Uterus (tissue), 4 donors: ENCODE measurements at places on chromosomes 5 and 9. TPM values are rescaled to one million over a fixed set of nuclear protein-coding genes. Genes with fewer than 3 reads are reported as not detected.

- DNase-seq = no peak
Observed at GRCh38 chr9:4669890-4670289, 3.6 kb upstream of the SPATA6L start.

GRCh38 chr5:171762903-171763302 lies 22.7 kb upstream of the SMIM23 start:
- no peak for DNase-seq

- DNase-seq = no peak
Observed at GRCh38 chr5:105929858-105930257, 1740.9 kb downstream of the EFNA5 start.

DNA sequence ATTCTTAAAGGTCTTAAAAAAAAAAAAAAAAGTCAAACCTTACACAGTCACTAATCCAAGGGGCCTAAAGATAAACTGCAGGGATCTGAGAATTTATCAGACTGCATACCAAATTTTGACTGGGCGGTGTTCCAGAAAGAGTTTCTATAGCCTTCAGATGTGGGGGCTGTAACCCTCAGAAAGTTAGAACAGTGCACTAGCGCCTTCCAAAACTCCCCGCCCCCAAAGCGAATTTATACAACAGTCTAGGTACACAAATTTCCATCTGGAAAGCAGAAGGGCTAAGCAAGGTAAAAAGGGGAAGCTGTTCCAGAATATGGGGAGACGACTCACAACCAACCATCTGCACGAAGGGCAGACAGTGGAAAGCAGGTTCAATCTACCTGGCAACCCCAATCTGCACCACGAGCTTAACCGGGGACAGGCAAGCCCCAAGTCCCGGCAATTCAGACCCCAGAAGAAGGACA lies 813 bp downstream of the ERMP1 start:
- no peak for DNase-seq

DNA sequence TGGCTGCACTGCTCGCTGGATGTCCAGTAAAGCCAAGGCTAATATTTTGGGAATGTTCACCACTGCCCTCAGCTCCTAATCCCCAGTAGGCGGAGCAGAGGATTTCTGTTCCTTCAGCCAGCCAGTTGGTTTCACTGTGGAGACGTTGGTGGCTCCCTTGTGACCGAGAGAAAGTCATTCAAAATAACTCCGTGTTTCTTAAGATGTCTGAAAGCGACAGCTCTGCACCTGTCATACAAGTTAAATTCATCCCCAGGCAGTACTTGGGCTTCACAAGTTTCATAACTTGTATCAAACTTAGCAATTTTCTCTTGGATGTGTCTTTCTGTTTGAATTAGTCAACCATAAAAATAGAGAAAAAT lies 382 bp upstream of the CDKN2B start:
- no peak for DNase-seq

DNA sequence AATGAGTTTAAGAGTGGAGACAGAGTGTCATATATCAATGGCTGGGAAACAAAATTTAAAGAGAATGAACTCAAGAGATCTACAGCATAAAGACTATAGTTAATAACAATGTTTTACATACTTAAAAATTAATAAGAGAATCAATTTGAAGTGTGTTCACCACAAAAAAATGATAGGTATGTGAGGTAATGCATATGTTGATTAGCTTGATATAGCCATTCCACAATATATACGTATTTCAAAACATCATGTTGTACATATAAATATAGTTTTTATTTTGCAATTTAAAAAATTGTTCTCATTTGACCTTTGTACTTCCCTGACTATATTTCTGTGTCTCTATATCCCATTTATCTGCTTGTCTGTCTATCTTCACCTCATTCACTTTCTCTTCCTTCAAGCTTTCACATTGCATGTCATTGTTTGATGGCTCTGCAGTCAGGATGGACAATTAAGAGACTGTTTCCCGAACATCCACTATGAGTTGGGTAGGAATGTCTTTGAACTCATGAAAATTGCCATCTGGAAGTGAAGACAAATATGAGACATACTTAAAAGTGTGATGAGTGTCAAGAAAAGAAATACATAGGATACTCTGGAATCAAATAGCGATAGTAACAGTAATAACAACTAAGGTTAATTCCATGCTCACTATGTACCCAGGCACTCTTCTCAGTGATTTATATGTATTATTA lies 359.9 kb upstream of the ACTBL2 start:
- no peak for DNase-seq

DNA sequence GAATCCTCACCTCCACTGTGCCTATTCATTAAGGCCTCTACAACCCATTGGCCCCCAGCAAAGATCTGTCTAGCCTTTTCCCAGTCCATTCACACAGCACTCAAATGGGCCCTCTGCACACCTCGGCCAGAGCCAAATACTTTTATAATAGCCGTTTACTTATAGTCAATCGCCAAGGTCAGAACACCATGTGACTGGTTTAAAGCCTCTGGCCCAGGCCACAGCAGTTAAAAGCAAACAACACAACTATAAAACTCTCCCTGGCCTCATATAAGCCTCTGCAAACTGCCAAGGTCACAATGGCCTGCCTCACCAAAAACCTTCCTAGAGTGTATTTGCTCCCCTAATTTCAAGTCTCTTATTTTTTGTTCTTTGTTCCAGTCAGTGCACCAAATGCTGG lies 562.6 kb downstream of the CAAP1 start:
- DNase-seq = no peak

C9 gene
- total RNA-seq = not detected
